ENCODE measurements at places on chromosomes 1 and 21. TPM values are rescaled to one million over a fixed set of nuclear protein-coding genes. Genes with fewer than 3 reads are reported as not detected.

CFAP74 gene
- polyA plus RNA-seq = not detected

CAPZB gene
- polyA plus RNA-seq = not detected

MAP10 gene
- 3.7 TPM for polyA plus RNA-seq

RBM11 gene
- not detected for polyA plus RNA-seq

FMO5 gene
- polyA plus RNA-seq = 2.3 TPM

FAM177B gene
- polyA plus RNA-seq = not detected

LY9 gene
- polyA plus RNA-seq = 0.61 TPM

CLEC20A gene
- not detected for polyA plus RNA-seq

NMNAT2 gene
- polyA plus RNA-seq = 1.6 TPM

Measured in muscle of arm (tissue), 14 donors.